ENCODE measurements at places on chromosomes 2 and 18.

GRCh38 chr2:9807555-9808305, 35.5 kb upstream of the TAF1B start:
- no peak for DNase-seq

GRCh38 chr2:62627667-62628066, 77.8 kb upstream of the EHBP1 start:
- no peak for DNase-seq

- DNase-seq: no peak
Measured at GRCh38 chr18:13465476-13465875, 246.9 kb downstream of the LDLRAD4 start.

GRCh38 chr2:176913955-176914354, 298.6 kb upstream of the HNRNPA3 start:
- DNase-seq: no peak

DNA sequence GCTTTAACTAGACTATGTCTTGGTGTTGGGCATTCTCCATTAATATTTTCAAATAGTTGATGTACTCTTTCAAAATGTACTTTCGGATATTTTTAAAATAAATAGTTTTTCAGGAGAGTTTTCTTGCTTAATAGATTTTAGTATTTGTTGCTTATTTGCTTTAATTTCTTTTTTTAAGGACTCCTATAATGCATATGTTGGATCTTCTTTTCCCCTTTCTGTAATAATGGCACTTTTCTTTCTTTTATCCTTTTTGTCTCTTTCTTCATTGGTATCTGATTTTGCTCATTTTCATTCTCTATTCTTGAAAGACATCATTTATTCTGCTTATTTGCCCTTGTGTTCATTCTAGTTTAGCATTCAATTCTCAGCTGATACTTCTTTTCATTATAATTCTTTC, 791.6 kb downstream of the GALR1 start:
- DNase-seq: no peak

DNA sequence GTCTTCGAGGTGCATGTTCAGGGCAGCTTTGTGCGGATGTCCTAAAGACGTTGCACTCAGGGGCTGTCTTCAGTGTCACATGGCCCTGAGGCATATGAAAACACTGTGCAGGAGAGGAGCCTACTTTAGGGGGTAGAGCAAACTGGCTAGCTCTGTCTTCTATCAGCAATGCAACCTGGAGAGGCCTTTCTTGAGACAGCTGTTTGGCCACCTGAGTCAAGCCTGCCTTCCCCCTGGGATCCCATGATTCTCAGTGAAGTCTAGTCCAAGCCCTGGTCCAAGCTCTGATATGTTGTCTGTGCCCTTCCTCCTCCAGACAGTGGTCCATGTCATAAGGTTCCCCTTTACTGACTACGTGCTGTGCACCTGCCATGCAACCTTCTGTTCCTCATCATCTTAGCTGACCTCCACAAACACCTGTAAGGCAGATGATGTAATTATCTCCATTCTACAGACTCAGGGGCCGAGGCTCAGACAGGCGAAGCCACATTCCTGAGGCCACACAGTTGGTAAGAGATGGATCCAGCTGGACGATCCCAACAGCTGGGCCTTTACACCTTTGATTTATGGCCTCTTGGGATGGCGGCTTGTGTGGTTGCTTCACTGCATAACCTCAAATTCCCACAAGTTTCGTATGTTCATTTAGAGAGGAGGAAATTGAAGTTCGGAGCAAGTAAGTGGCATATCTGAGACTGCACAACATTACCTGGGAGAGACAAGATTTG, 109.9 kb downstream of the COPS8 start:
- no peak for DNase-seq

- DNase-seq: no peak
Measured at GRCh38 chr2:70412294-70413070, 110.6 kb upstream of the FAM136A start.
